ENCODE measurements at places on chromosomes 6 and 20.
A peak's percentile ranks its signal among the peaks of the same experiment; 100 is the strongest.

- DNase-seq, result no peak
These were observed 179.1 kb upstream of the EYA4 start for GRCh38 chr6:133062077-133062476.

DNA sequence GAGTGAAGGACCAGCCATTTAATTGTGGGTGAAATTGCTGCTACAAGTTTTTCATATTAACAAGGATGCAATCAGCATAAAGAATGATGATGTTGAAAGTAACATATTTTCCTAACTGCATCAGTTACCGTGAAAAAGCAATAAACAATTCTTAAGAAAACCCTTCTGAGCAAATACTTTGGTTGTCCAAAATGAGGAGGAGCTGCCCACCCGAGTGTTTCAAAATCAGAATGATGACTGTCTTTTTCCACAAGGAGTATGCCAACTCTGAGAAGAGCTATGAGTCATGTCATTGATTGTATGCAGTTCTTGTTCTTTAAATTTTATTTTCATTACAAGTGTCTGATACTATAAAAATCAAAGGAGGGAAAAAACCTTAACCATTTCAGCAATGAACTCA, 470.5 kb downstream of the COL12A1 start:
- no peak for DNase-seq

DNA sequence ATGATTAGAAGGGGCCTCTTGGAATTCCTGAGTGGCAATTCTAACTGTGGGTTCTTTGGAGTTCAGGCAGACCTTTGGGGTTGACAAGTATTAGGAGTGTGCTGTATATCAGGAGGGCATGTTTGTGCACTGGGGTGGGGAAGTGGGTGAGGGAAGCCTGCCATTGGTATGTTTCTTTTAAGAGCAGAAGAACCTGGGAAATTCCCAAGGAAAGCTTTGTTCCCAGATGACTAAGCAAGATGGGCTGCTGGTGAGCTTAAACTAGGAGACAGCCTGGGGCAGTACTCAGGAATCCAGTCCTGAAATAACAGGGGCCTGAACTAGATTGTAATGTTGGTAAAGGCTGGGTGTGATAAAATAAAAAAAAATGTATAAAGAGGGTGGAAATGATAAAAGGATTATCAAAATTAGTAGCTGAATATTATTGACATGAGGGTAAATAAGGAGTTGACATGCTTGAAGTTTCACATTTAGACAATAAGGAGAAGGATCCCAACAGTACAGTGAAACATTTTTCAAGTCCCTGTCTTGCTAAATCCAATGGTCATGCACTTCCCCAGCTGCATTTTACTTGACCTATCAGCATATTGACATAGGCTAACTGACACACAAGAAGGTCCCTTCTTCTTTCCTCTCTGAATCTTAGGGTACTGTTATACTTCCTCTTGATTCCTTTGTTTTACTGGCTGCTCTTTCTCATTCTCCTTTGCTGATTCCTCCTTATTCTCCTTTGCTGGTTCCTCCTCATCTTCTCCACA, 18.4 kb upstream of the IFNGR1 start:
- DNase-seq, result no peak

GRCh38 chr6:27870291-27870870, 41.8 kb downstream of the OR2B2 start:
- DNase-seq, result no peak

DNA sequence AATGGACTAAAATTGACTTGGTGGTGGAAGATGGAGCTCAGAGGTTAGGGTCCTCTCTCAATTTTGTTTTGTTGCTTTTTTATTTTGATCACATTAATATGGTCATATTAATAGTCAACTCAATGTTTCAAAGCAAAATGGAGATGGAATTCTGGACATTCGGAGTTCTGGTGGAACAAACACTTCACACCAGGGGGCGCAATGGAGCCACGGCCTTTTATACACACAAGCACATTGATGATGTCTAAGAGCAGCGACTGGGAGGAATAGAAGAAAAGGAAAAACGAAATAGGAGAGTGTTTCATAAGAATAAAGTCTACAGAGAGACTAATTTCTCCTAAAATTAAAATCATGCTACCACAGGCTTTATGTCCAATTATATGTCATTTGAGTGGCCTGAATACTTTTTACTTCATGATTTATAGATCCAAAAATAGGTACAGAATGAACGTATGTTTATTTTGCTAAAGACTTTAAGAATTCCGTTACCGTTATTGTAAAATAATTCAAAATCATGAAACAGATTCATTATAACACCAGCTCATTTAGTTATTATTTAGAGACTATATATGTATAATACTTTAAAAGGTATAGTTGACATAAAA, 197.6 kb upstream of the SASH1 start:
- DNase-seq, result peak; percentile 49

GRCh38 chr6:3456395-3456897, 404 bp downstream of the SLC22A23 start:
- DNase-seq, result no peak

DNA sequence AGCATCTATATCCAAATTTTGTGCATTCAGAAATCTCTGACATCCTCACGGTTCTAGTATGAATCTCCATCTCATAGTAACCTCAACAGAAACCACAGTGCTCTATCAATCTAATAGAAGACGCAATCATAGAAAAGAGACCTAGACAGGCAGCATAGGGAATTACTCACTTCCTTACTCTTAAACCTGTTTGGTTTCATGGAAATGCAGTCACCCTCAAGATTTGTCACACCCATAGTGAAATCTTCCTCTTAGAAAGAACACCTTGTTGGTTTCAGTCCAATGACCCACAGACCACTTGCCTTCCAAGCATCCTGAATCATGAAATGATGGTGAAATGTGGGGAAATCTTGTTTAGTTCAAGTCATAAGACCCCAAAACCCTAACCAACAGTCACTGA, 166.1 kb upstream of the PRDM1 start:
- DNase-seq, result no peak

DNA sequence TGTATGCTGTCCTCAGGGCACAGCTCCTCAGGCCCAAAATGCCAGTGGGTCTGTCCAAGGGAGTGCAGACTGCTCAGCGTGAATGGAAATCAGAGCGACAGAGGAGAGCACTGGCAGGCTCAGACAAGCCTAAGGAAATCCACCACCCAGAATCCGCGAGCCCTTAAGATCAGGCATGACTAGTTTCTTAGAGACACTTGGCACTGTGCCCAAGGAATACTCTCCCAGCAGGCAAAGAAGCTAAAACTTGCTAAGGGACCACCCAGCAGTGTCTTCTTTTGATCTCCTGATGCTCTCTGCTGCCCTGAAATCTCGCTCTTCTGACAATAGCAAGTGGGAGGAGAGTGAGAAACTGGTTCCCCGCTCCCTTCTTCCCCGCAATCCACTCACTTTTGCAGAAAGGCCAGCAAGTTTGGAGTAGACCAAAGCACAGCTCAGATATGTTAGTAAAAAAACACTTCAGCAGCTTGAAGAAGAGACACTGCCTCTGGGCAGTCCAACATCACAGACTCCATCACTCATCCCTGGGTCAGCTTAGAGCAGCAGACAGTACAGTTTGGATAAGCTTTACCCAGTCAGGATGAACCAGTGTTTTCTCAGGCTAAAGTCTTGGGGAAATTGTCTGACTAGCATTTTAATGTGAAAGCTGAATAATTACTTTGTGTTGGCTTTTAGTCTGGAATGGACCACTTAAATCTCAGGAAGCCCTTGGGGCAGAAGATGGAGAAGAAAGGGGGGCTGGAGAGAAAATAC, 32.4 kb downstream of the TRAF3IP2 start:
- DNase-seq, result no peak
